ENCODE measurements at places on chromosomes 1 and 21.

DNA sequence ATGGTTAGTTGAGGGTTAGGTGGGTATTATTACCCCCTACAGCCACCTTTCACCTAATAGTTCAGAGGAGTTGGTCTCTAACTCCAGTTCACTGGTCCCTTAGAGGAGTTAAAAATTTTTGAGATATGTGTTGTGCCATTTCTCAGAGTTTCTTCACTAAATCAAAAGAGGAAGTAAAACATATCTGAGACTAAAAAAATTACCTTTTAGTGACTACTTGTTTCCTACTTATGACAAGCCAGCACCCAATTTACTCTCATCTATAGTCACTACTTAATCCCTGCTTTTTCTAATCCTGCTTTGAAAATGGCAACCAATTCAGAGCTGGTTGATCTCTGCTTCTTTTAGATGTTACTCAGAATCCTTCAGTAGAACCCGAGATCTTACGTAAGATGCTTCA, 1316.8 kb upstream of the B3GALT2 start:
- DNase-seq = no peak

DNA sequence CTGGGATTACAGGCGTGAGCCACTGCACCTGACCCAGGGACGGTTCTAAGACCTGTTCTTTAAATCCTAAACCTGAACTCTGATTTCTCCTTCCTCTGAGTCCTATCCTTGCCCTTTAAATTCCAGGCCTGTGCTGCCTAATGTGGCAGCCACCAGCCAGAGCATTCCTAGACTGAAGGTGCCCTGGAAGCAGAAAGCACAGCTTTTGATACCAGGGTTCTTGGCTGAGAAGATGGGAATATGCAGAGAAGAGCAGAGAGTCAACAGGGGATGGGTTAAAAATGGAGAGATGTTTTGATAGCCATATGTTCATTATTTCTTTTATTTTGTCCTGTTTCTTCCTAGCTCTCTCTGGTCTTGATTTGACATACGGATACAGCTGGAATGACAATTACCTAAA, 49.7 kb downstream of the RYR2 start:
- DNase-seq = no peak

- DNase-seq = no peak
Measured at GRCh38 chr1:221723018-221723847, 18.7 kb downstream of the DUSP10 start.

GRCh38 chr1:209741193-209741592, 14.7 kb upstream of the TRAF3IP3 start:
- no peak for DNase-seq

DNA sequence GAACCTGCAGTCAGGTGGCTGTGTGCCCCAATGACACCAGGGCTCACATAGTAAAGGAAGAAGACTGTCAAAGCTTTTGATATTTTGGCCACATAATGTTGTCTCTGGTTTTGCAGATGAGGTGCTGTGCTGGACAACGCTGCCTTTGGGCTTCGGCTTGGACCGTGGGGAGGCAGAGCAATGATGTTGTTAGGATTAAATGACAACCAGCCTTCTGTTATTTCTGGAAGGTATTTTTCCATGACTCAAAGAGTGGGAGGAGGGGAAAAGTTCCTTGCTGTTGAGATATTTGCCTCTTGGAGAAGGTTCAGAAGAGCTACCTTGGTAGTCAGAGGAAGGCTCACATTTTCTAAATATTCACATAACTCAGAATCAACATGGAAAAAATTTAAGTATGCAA, 187.3 kb upstream of the GALNT2 start:
- no peak for DNase-seq

Measured in NCI-H187 (cell line).